ENCODE measurements at places on chromosomes 2 and 18. TPM values are rescaled to one million over a fixed set of nuclear protein-coding genes. Genes with fewer than 3 reads are reported as not detected.
A peak's percentile ranks its signal among the peaks of the same experiment; 100 is the strongest.

DNA sequence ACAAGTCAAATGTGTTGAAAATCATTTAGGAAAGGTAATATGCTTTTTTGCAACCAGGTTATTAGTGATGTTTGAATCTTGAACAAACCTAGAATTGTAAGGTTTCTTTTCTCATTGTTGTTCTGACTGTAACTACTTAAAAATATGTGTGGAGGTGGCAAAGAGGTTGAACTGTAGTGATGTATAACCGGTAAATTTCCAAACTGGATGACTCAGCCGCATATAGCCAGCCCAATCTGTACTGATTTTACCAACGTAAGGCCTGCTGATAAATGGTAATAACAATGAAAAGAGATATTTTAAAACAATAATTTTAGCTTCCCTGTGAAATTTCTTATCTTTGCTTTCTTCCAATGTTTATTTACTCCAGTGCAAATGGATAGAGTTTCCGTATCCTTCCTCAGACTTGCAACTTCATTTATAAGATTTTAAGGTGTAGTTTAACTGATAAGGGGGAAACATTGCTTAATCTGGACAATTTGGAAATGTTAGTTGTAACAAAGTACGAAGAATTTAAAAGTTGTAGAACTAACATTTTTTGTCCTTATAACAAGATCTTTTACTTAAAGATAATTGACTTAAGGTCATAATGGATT lies 1170.4 kb upstream of the ZEB2 start:
- no peak for DNase-seq

DNA sequence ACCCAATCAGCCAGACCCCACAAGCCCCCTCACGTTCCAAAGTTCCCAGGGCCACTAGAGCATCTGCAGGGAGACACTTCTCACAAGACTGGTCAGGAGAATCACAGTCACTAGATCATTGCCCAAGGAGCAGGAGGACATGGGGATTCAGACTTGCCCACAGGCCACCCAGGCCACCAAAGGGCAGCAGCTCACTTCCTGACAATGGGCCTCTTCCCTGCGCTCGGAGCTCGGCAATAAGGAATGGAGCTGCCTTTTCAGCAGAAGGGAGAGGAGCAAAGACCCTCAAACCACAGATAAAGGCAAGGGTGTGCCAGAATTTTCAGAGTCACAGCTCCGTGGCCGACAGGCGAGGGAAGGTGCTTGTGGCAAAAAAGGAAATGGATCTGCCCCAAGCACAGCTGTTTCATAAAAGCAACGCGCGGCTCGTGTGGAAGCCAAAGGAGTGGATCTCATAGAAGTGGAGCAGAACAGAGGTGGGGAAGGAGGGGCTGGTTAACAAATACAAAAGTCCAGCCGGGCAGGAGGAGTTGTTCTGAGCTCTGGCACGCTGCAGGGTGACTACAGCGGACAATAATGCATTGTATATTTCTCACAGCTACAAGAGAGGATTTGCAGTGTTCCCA lies 72.1 kb downstream of the EDAR start:
- DNase-seq, result no peak

GRCh38 chr2:8582651-8583399 lies 99.0 kb upstream of the ID2 start:
- no peak for DNase-seq

GRCh38 chr2:16281451-16282335 lies 341.3 kb downstream of the MYCN start:
- no peak for DNase-seq

DNA sequence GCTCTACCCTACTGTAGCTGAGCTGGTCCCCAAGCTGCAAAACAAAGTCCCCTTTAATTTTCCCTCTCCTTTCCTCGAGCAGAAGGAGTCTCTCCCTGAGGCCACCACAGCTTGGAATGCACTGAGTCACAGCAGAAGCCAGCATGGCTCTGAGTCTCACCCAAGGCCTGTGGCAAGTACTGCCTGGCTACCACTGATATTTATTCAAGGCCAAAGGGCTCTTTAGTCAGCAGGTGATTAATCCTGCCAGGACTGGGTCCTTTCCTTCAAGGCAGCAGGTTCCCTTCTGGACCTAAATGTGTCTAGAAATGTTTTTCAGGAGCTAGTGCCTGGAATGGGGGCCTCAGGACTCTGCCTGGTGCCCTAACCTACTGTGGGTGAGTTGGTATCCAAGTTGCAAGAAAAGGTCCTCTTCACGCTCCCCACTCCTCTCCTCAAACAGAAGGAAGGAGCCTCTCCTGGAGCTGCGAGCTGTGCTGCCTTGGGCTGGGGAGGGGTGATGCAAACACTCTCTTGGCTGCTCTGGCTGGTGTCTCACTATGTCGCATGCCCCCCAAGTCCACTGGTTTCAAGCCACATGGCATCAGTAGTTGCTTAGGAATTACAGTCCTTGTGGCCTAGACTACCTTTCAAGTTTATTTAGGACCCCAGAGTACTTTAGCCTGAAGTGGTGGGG lies 53.4 kb downstream of the CD28 start:
- peak; percentile 97 for DNase-seq

GRCh38 chr2:36773947-36774346 lies 77.4 kb downstream of the VIT start:
- DNase-seq, result no peak

- DNase-seq, result no peak
These were observed 107.1 kb upstream of the POU3F3 start for GRCh38 chr2:104746858-104747257.

DNA sequence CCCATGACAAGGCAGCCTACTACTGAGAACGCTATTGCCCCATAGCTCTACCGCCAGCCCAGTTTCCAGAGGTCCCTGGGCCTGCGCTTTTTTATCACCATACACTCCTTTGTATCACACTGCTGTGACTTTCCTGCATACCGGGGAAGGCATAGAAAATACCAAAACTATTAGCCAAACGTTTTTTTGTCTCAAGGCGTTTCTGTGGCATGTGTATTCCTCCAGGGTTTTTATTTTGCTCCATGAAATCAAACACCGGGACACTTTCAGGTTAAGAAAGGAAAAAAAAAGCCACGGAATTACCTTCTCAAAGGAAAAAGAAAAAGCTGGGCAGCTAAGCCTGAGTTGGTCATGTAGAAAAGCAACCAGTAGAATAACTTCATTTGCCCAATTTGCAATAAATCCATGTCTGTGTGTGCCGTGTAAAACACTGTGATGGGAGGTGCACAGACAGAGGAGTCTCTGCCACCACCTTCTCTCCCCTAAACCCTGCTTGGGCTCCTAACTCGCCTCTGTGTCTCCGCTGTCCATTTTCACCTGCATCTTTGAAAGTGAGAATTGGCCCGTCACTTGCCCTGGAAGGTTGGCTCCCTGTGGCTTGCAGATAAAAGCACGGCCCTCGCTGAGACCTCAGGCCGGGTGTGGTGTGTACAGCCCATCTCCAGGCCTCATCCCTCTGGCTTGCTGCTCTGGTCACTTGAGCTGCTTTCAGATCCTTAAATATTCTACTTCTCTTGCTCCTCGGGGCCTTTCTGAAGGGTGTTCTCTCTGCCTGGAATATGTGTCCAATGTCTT lies 1.7 kb downstream of the AMER3 start:
- DNase-seq, result no peak

GRCh38 chr2:226423498-226423960 lies 376.1 kb downstream of the IRS1 start:
- DNase-seq, result peak; percentile 77

- no peak for DNase-seq
These were observed 169.8 kb upstream of the PKDCC start for GRCh38 chr2:41878056-41878455.

Gene PRKAG3
- total RNA-seq, result not detected

Gene NYAP2
- not detected for total RNA-seq

Gene TIGD1
- total RNA-seq, result 6.3 TPM

Gene CDH19
- 2.3 TPM for total RNA-seq

Gene BUB1
- total RNA-seq, result 161 TPM

Gene TEKT4
- not detected for total RNA-seq

Gene KATNAL2
- total RNA-seq, result 4.3 TPM

All from RPMI7951 (cell line).